ENCODE measurements at places on chromosomes 5 and 9. TPM values are rescaled to one million over a fixed set of nuclear protein-coding genes. Genes with fewer than 3 reads are reported as not detected.

The KIF4B gene
- total RNA-seq, result 0.04 TPM

The DBH gene
- not detected for total RNA-seq

The FBP2 gene
- not detected for total RNA-seq

The IER5L gene
- total RNA-seq, result 71.7 TPM

The FCN2 gene
- not detected for total RNA-seq

The VLDLR gene
- 24.2 TPM for total RNA-seq

The MOB3B gene
- total RNA-seq, result 6.9 TPM

The WDR38 gene
- not detected for total RNA-seq

The CMBL gene
- total RNA-seq, result 22.2 TPM

The SAPCD2 gene
- total RNA-seq, result 29.3 TPM

The ANXA2R gene
- 2.5 TPM for total RNA-seq

The TPPP gene
- 5.3 TPM for total RNA-seq

The SOWAHA gene
- 0.15 TPM for total RNA-seq

The FOXD4L6 gene
- not detected for total RNA-seq

The NUTM2G gene
- not detected for total RNA-seq

The ZSWIM6 gene
- 7.9 TPM for total RNA-seq

The ADGRD2 gene
- not detected for total RNA-seq

The ATP10B gene
- not detected for total RNA-seq

Measured in A549 treated with DMSO at 1 μM for 4 hours (cell line).